Upper lobe of left lung (tissue), 6 donors: ENCODE measurements at places on chromosomes 5 and 9. TPM values are rescaled to one million over a fixed set of nuclear protein-coding genes. Genes with fewer than 3 reads are reported as not detected.

GRCh38 chr9:126650404-126651341 lies 36.9 kb downstream of the LMX1B start:
- no peak for DNase-seq
- peaks cover 5% of the 10 kb centered on the region for H3K4me1 ChIP-seq
- no peak overlapping the region for H3K4me3 ChIP-seq
- H3K36me3 ChIP-seq, result no peaks in the 10 kb centered on the region
- no peak overlapping the region for H3K27ac ChIP-seq
- H3K27me3 ChIP-seq, result peaks cover 21% of the 10 kb centered on the region

DNA sequence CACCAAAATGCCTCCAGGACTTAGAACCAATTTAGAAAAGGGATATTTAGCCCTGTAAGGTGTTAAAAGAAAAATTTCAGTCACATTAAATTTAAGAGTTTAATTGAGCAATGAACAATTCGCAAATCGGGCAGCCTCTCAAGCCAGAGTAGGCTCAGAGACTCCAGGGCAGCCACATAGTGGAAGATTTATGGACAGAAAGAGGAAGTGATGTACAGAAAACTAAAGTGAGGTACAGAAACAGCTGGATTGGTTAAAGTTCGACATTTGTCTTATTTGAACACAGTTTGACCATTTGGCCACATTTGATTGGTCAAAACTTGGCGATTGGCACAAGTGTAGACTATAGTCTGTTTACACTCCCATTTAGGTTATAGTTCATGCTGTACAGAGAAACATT lies 525.9 kb upstream of the ZNF608 start:
- DNase-seq, result no peak
- no peaks in the 10 kb centered on the region for H3K27me3 ChIP-seq
- no peaks in the 10 kb centered on the region for H3K36me3 ChIP-seq

DNA sequence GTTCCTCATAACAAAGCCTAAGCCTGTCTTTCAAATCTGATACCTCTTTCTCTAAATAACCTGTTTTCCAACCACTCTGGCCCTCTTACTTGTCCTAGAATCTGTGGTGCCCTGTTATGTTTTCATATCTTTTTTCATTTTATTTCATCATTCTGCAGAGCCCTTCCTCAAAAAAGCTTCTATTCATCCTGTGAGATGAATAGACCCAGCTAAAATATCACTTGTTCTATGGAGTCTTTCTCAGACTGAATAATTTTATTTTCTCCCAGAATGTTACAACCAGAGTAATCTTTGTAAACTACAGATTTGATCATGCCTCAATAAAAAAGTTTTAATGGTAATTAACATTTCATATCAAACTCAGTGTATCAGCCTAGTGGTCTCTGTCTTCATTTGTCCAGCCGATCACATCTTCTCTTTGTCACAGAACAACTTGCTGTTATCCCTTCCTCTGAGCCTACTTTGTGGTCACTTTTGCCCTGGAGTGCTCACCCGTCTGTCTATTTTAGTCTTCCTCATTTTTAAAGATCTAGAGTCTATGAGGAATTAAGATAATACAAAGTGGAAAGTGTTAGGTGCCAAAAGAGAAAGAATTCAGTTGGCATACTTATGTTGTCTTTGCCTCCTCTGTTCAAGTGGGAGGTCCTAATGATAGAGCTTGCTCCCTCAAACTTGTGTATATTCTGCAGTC lies 77.8 kb downstream of the ZCCHC7 start:
- DNase-seq, result no peak
- no peak overlapping the region for H3K4me3 ChIP-seq
- no peaks in the 10 kb centered on the region for H3K27me3 ChIP-seq
- H3K4me1 ChIP-seq, result peaks cover 18% of the 10 kb centered on the region
- H3K36me3 ChIP-seq, result no peaks in the 10 kb centered on the region

The FIBCD1 gene
- total RNA-seq, result 4.9 TPM

The HBEGF gene
- total RNA-seq, result 51.1 TPM
